ENCODE measurements at places on chromosomes 4 and X.

- no peak for DNase-seq
Observed at GRCh38 chr4:149328161-149328560, 487.5 kb downstream of the IQCM start.

- peak; percentile 46 for DNase-seq
Observed at GRCh38 chr4:140152751-140153418, 1.1 kb downstream of the MAML3 start.

DNA sequence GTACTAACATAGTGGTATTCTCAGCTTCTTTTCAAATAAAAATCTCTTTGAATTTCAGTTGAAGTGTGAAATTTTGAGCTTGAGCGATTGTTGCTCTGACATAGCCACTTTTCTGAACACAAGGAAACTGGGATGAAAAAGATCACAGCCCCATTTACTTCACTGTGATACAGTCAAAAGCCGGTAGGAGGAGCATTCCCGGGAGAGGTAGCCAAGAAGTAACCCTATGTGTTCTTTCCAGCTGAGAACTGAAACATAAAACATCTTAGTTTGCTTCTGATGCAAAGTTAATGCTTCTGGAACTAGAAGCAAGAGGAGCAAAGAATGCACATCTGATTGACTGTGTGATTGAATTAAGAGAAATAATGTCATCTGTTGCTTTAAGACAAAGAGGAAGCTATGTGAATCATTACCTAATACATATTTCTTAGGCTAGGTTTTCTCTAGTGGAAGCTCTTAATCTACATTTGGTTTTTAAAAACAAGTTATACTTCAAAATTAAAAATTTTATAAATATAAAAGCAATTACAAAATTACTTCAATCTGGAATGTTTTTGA is 88.3 kb upstream of the UNC5C start:
- DNase-seq: no peak

DNA sequence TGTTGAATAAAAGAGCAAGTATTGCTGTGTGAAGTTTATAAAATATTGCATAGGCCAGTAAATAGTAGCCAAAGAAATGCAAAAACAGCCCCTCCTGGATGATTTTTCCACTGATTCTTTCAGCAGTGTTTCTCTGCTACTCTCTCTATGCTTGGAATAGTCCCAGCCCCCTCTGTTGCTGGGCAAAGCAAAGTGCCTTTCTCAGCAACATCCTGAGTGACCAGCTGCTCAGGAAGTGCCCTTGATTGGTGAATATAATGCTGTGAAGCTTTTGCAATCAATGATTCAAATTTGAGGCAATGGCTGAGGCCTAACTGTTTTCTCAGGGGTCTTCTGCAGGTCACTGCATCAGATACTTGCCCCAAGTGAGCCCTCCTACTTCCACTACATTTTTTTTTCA is 656.7 kb downstream of the ZNF674 start:
- DNase-seq: no peak

GRCh38 chrX:139924069-139924695 is 8.7 kb downstream of the ATP11C start:
- no peak for DNase-seq

- DNase-seq: peak; percentile 53
Observed at GRCh38 chr4:10095296-10095991, 21.2 kb downstream of the WDR1 start.

DNA sequence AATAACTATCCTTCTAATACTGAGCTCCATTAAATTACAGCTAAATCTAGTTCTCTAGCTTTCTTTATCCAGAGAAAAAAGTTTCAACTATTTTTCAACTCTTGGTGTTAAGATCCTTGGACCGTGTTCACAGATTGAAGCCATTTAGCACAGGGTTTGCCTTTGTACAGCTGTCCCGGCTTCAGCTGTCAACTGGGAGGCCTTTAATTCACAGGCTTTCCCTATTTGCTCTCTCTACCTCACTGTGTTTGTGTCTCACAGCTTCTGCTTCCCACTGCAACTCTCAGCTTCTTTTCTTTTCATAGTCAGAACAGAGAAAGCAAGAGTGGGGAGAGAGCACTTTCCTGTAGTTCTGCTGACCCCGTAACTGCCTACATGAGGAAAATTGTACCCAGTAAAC is 76.9 kb upstream of the SMAD1 start:
- no peak for DNase-seq

GRCh38 chr4:15864651-15865566 is 73.6 kb downstream of the FGFBP1 start:
- DNase-seq: no peak

- DNase-seq: no peak
Observed at GRCh38 chrX:79369871-79370270, 2.7 kb upstream of the ITM2A start.

GRCh38 chrX:56219700-56220099 is 12.5 kb upstream of the KLF8 start:
- no peak for DNase-seq

- no peak for DNase-seq
Observed at GRCh38 chr4:115366390-115366789, 253.0 kb upstream of the NDST4 start.

- DNase-seq: no peak
Observed at GRCh38 chr4:3516061-3516835, 16.0 kb downstream of the LRPAP1 start.

Data from EL (cell line).